Activated naive CD8-positive, alpha-beta T cell treated with anti-CD3 and anti-CD28 coated beads, Interleukin-2, amount 50 U/mL, for 24 hours (primary cell): ENCODE measurements at places on chromosomes 5 and 9.

DNA sequence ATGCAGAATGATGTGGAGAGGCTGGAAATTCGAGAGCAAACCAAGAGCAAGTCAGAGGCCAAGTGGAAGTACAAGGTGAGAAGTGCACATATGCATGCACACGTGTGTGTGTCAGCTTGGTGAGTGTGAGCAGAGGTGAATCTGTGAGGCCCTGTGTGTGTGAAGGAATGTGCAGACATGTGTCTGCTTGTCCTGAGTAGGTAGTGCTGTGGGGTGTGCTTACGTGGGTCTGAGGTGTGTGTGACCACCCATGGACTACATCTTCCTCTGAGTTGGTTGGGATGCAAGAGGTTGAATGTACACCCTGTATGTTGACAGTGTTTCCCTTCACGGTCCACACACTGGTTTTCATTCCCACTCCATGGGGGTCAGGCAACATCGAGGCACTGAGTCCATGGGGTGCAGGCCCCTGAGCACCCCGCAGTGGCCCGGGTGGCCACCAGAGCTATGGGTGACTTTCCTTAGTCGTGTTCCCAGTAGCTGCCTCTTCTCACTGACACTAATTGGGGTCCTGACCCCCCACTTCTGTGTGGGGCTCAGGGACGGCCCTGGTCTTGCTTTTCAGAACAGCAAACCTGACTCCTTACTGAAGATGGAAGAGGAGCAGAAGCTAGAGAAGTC is 86.7 kb downstream of the PHF2 start:
- DNase-seq: no peak

DNA sequence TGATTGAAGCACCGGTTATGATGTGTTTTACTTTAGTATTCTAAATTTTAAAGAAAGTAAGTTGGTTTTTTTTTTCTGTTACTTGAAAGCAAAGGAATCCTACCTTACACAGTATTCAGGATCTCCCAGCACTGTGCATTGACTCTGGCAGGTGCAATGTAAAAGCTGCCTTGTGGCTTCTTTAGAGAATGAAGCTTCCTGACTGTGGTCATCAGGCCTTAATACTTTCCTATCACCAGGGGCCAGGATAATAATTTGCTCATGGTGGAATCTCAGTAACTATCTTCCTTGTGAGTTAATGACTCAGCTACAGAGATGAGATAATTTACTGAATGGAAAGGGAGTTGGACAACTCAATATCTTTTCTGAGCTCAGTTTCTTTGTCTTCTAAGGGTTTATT is 435.5 kb upstream of the ZNF608 start:
- DNase-seq: no peak

DNA sequence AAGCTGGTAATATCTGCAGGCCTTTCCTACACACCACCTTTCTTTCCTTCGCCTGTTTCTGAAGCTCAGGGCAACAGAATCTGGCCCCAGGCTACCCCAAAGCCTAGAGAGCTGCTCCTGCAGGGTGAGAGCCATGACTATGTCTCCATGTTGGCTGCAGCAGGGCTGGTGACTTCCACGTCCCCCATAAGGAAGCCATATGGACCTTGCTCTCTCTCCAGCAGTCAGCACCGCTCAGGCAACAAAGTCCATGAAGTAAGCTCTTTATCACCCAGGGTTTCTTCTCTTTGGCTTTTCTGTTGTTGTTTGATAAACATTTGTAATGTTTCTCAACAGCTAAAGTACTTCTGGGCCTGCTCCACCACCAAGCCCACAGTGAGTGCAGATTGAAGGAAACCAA is 125.2 kb downstream of the SLIT3 start:
- DNase-seq: no peak

- DNase-seq: no peak
Measured at GRCh38 chr5:54990841-54991258, 5.5 kb upstream of the ESM1 start.

GRCh38 chr9:15333376-15333881 is 26.4 kb upstream of the TTC39B start:
- no peak for DNase-seq
